ENCODE measurements at places on chromosomes 11 and 22. TPM values are rescaled to one million over a fixed set of nuclear protein-coding genes. Genes with fewer than 3 reads are reported as not detected.

Gene ISX
- total RNA-seq = not detected

Gene TMEM86A
- 0.31 TPM for total RNA-seq

Gene ZFTA
- 16.1 TPM for total RNA-seq

Gene FAM83F
- 0.05 TPM for total RNA-seq

Gene OR8K3
- total RNA-seq = not detected

Data from Panc1 (cell line).